Right cardiac atrium (tissue), 5 donors: ENCODE measurements at places on chromosomes 4 and X.

- no peak for DNase-seq
These were observed 77.8 kb downstream of the LRP2BP start for GRCh38 chr4:185317880-185318279.

DNA sequence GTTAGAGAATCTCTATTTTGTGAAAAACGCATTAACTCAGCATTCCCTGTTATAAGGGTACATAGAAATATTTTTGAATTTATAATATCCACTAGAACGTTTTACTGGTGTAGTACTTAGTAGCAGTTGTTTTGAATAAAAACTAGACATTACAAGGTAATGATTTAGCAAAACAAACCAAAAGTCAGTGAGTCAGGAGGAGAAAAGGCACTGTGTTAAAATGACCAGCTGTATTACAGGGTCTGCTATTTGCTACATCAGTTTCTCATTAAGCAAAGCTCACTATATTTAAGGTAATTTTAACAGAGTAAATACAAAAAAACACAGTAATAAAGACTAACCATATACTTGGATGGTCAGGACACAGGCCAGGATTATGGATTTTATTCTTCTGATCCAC lies 152.8 kb downstream of the RASL11B start:
- no peak for DNase-seq

DNA sequence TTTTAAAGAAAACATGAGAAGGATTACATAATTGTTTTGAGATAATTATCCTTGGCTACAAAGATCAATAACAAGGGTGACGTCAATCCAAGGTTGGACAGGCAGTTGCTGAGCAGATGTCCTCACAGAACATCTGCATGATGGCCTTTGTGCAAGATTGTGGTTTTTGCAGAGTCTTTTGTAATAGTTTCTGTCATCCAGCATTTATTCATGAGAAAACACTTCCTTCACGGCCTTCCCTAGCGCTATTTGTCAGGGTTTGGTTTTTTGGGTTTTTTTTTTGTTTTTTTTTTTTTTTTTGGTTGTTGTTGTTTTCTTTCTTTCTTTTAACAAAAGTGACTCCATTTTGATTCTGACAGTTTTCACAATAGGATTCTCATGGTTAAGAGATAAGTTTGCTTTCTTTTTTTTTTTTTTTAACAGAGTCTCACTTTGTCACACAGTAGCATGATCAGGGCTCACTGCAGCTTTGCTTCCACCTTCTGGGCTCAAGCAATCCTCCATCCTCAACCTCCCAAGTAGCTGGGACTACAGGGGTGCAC lies 31.5 kb upstream of the ELF2 start:
- no peak for DNase-seq

GRCh38 chr4:182699201-182699600 lies 218.0 kb downstream of the DCTD start:
- no peak for DNase-seq

DNA sequence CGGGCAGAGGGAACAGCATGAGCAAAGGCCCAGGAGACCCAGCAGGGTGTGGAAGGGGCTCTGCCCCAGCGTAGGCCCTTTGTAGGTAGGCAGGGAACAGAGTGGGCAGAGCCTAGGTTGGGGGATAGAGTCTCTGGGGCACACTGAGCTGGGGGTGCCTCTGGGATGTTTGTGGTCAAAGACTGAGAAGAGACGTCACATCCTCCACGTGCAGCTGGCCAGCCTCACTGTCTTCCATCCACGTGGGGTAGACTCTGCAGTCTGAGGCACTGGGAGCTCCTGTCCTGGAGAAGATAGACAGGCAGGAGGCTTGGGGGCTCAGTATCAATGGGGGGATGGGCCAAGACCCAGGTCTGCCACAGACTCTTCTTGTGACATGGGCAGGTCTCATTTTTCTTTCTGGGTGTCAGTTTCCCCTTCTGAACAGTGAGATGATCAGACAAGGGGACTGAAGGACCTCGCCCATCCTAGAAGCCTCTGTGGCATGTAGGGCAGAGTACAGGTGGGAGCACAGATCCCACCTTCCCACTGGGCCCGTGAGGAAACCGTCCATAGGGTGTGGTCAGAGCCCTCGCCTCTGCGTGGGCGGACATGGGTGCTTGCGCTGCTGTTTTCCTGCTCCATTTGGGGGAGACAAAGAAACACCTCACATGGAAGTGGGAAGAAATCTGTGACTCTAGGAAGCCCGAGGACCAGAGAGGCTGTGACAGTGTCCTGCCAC lies 22.9 kb downstream of the WFS1 start:
- DNase-seq: no peak

GRCh38 chrX:77617206-77617605 lies 168.8 kb downstream of the ATRX start:
- DNase-seq: no peak

DNA sequence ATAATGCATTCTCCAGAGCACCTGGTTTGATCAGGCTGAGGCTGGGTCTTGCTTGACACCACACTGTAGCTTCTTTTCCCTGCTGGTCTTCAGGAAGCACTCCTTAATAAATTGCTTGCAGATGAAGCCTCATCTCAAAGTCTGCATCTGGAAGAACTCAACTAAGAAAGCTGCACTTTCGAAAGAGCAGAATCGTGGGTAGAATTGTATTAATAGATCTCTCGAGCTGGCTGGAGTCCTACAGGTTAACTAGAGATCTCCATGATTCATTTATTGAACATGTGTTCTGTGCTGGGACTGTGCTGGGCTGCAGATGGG lies 152.7 kb downstream of the STK32B start:
- no peak for DNase-seq

DNA sequence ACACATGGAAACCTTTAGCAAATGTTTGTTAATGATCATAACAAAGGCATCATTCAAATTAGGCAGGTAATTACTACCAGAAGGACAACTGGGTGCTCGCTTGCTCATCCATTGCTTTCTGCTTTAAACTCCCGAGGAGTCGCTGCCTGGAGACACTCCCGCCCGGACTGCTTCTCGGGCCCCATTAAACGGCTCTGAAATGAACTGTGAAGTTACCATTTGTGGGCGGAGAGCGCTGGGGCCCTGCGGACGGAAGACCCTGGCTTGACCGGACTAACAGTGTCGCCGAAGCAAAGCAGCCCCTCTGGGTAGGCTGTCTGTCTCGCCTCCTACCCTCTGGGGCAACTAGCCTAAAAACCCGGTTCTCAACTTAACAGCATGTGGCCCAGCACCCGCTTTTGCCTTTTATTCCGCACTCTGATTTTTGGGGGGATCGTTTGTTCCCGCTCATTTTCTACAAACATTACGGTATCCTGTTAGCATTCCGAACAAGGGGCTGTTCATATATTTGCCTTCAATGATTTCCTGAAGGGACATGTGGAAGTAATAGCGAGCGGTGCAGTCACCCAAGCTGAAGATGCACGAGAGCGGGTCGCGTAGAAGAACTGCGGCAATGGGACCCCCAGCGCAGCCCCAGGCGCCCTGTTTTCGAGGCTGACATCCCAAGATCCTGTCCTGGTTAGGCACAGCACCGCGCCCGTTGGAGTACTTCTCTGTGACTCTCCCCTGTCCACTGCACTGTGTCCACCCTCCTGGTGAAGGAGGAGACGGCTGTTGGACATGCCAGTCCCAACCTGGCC lies 1.6 kb upstream of the PDGFRA start:
- no peak for DNase-seq

- no peak for DNase-seq
These were observed 43.8 kb downstream of the HPGDS start for GRCh38 chr4:94298725-94299252.

DNA sequence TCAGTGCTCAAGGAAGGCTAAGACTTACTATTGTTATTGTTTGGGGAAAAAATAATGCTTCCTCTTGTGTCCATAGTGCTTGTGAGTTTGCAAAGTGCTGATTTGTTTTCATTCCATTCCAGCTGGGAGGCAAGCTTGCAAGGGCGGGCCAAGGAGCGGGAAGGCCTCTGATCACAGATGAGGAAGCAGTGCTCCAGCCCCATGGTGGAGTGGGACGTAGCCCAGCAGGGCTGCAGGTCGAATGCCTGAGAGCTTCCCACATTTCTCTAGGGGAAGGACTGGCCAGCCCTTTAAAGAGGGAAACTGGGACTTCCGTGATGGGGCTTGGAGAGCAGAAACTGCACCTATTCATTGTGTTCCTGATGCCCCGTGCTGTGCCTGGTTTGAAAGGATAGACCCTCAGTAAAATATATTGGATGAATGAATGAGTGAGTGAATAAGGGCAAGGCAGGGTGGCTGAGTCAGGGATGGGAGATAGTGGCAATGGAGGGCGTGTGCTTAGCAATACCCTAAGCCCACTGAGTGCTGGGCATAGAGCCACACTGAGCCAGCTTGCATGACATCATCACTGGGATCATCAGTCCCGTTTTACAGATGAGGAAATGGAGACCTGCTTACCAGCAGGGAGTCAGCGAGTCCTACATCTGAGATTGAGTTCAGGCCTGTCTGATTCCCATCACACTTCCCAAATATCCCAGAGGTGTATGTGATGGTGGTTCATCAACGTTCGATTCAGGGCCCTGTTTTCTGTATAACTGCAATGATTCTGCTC lies 17.9 kb upstream of the NSG1 start:
- no peak for DNase-seq

GRCh38 chr4:110394871-110395270 lies 81.1 kb upstream of the ENPEP start:
- DNase-seq: no peak

GRCh38 chrX:18793601-18794089 lies 86.2 kb downstream of the PPEF1 start:
- DNase-seq: no peak

GRCh38 chr4:88033309-88033708 lies 25.9 kb downstream of the PKD2 start:
- no peak for DNase-seq

GRCh38 chrX:8042304-8042703 lies 115.1 kb upstream of the PNPLA4 start:
- no peak for DNase-seq

- no peak for DNase-seq
These were observed 103.0 kb downstream of the SYNPO2 start for GRCh38 chr4:118991686-118992085.

DNA sequence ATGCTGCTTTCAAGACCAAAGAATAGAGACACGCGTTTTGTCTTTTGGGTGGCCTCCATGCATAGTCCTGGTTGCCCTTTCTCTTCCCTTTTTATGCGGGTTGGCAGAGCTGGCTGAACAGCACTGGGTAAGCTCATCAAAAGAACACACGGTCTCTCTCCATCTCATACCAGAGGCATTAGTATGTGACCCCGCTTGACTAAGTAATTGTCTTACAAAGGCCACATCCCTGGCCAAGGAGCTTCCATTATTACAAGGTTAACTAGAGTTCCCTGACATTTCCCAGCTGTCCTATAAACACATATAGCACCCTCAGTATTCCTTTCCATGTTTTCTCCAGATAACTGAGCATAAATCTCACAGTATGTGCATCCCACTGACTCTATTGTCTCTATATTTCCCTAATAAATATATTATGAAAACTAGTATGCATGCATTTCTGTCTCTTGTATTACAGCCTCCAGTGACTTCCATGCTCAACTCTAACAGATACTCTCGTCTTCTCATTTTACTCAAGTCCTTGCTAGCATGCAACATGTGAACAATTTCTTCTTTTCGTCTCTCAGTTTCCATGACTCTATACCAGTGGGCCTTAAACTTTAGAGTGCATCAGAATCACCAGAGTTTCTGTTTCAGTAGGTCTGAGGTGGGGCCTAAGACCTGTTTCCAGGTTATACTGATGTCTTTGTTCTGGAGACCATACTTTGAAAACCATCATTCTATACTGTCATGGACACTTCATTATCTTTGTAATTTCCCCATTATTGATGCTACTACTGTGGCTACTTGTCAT lies 247.7 kb upstream of the ARSJ start:
- no peak for DNase-seq

DNA sequence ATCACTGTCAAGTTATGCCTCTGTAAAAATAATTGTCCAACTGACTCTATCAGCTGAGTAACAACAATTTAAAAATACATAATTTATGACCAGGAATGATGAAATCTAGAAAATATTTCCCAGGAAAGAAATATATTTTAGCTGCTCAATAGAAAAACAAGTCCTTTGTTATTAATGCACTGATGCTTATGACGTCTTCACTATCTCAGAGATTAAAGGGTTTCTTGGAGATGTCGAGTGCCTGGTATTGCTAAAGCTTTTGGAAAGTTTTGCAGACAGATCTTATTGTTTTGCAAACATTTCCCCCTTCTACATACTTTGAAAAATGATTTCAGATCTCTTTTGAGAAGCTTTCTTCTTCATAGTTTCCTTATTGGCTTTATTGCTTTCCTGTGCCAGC lies 154.6 kb upstream of the RPS6KA3 start:
- no peak for DNase-seq

DNA sequence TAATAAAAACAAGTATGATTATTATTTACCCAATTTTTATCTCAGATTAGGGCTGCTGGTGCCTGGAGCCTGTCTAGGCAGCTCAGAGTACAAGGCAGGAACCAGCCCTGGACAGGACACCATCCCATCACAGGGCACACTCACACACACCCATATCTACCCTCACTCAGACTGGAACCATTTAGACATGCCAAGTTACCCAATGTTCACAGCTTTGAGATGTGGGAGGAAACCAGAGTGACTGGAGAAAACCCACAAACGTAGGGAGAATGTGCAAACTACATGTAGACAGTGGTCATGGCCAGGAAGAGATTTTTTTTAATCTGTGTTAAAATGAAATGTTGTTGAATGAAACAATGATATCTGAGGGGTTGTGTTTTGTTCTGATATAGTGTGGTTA lies 35.7 kb upstream of the ADGRA3 start:
- DNase-seq: no peak

GRCh38 chrX:30957753-30958152 lies 68.7 kb upstream of the TAB3 start:
- DNase-seq: no peak

DNA sequence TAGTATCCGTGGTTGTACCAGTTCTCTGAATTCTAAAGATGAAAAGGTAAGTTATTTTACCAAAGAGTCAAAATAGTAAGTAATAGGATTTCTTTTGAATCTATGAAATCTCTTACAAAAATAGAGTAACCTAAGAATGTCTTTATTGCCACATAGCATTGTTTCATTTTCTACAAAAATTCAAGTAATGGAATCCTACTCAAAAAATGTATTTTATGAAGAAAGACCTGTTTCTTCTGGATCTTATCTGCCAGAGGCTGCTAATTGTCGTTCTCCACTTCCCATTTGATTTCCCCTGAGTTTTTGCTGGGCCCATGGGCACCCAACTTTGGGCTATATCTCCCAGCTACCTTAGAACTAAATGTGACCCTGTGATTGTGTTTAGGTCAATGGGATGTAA lies 3.2 kb upstream of the OTUD4 start:
- DNase-seq: no peak

GRCh38 chr4:126405369-126405982 lies 1090.7 kb downstream of the FAT4 start:
- DNase-seq: no peak

GRCh38 chr4:95355021-95355420 lies 193.8 kb downstream of the UNC5C start:
- DNase-seq: no peak
